ENCODE measurements at places on chromosomes 7 and 10.

DNA sequence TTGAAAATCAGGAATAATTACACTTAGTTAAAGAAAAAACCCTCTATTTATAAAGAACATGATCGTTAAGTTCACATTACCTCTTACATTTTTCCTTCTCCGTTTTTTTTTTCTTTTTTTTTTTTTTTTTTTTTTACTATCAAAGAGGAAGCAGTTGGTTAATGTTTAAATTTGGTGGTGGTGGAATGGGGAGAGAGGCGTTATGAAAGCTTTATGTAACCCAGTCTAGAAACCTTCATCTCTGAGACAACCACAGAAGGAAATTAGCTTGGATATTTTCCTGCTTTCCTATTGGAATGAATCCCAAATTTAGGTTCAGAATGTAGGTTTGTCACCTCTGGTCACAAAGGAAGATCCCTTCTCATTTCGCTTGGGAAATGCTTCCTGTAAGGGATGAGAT is 31.5 kb upstream of the LHFPL3 start:
- no peak for DNase-seq

- DNase-seq: no peak
Observed at GRCh38 chr7:128014811-128015210, 16.4 kb downstream of the LRRC4 start.

GRCh38 chr10:93468461-93469213 is 13.5 kb downstream of the MYOF start:
- DNase-seq: no peak

DNA sequence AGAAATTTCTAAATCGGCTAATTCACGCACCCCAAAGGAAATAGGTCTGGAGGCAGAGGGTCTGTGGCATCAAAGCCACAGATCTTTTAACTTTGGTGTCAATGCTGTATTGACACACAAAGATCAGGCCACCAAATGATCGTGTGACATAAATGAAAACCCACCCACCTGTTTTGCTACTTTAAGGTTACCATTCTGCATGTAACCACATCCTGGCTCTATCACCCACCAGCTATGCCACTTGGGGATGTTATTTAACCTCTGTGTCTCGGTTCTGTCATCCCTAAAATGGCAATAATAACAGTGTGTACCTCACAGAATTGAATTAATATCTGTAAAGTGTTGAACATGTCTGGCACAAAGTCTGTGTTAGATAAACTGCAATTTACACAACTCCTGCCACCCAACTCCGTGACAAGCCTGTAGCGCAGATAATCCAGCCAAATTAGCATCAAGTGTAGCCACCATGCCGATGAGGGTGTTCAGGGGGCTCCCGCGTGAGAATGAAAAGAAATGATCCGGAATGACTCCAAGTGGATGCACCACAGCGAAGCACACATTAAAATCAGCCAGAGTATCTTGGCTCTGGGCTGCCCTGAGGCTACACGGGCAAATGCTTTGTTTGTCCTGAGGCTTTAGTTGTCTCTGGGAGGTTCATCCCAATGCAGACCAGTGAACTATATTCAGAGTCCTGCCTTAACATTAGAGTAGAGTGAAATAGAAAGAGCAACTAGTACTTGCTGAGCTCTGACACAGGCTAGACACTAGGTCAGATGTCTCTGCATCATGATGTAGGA is 158.4 kb upstream of the NEBL start:
- DNase-seq: no peak

GRCh38 chr10:87545783-87546182 is 41.1 kb downstream of the MINPP1 start:
- DNase-seq: no peak

GRCh38 chr7:133234961-133235875 is 17.7 kb upstream of the EXOC4 start:
- no peak for DNase-seq

GRCh38 chr7:70712942-70713341 is 419.0 kb upstream of the GALNT17 start:
- DNase-seq: no peak

- no peak for DNase-seq
Observed at GRCh38 chr10:10785627-10786026, 232.0 kb upstream of the CELF2 start.

- DNase-seq: no peak
Observed at GRCh38 chr7:150313870-150314269, 9.3 kb upstream of the LRRC61 start.

DNA sequence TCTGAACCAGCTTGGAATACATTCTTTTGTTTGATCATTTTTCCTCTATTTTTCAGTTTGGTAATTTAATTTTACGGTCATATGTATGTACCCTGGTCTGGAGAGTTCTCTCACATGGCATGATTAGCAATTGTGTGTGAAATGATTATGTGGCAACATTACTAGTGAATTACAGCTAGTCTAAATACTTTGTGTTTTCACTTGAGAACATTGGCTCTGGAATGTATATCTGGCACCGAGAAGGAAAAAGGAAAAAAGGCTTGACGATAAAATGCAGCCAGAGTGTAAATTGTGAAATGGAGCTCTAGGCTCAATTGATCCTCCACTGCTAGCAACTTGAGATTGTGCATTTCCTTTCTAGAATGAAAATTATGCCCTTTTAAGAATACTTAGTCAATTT is 397.2 kb downstream of the EXOC4 start:
- no peak for DNase-seq

DNA sequence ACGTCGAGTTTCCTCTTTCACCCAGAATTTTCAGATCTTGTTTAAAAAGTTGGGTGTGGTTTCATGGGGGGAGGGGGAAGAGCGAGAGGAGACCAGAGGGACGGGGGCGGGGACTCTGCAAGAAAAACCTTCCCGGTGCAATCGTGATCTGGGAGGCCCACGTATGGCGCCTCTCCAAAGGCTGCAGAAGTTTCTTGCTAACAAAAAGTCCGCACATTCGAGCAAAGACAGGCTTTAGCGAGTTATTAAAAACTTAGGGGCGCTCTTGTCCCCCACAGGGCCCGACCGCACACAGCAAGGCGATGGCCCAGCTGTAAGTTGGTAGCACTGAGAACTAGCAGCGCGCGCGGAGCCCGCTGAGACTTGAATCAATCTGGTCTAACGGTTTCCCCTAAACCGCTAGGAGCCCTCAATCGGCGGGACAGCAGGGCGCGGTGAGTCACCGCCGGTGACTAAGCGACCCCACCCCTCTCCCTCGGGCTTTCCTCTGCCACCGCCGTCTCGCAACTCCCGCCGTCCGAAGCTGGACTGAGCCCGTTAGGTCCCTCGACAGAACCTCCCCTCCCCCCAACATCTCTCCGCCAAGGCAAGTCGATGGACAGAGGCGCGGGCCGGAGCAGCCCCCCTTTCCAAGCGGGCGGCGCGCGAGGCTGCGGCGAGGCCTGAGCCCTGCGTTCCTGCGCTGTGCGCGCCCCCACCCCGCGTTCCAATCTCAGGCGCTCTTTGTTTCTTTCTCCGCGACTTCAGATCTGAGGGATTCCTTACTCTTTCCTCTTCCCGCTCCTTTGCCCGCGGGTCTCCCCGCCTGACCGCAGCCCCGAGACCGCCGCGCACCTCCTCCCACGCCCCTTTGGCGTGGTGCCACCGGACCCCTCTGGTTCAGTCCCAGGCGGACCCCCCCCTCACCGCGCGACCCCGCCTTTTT is at the start of gene VIM:
TSS of gene VIM (plus strand) at position 151 of the 925 bp plus-strand sequence. CDS start 1,182 bp downstream, outside the sequence.
- DNase-seq: peak; percentile 75

GRCh38 chr7:39541511-39541910 is 24.7 kb upstream of the YAE1 start:
- no peak for DNase-seq

DNA sequence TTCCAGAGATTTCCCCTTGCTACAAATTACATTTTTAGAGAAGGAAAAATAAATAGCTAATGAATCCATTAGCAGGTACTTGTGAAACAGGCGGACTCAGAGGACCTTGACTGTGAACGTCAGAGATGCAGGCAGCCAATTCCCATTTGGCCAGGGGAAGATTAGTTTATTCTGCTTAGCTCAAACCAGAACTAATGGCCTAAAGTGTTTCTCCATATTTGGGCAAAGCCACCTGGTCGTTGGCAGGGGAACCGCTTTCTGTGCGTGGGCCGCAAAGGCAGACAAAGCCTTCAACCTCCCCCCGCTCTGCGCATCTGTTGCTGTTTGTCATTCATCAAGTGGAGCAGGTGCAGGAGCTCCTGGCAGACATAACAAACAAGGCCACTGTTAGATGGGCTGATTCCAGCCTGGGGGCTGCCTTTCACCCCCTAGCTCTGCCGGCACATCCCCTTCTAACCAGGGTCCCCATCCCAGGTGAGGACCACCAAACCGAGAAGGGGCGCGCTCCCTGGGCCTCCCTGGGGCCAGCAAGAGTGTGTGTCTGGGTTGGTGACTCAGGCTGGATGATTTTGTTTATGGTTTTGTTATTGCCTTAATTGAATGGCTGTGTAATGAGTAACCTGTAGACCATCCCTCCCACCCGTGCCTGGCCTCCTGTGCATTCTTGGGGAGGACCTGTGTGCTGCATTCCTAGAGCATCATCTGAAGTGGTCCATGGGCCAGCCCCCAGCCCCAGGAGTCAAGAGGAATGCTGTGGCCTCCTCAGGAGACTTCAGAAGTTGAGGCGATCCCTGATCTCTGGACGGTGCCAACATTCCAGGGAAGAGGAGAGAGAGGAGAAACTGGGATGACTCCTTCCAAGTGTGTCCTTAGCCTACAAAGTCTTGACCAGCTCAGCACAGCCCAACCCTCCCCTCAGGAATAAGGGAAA is 14.5 kb upstream of the CPA1 start:
- no peak for DNase-seq

DNA sequence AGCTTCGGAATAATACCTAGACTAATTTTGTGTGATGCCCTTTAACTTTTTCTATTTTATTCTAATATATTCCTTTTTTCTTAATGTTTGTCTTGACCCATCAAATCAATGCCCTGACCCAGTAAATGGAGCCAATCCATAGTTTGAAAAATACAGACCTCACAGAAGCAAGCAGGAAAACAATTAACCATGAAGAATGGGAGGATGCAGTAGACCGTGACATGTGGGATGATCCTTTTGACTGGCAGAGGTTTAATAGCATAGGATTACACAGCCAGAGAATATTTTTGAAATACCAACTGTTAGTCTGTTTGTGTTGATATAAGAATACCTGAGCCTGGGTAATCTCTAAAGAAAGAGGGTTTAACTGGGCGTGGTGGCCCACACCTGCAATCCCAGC is 142.6 kb upstream of the NEBL start:
- no peak for DNase-seq

DNA sequence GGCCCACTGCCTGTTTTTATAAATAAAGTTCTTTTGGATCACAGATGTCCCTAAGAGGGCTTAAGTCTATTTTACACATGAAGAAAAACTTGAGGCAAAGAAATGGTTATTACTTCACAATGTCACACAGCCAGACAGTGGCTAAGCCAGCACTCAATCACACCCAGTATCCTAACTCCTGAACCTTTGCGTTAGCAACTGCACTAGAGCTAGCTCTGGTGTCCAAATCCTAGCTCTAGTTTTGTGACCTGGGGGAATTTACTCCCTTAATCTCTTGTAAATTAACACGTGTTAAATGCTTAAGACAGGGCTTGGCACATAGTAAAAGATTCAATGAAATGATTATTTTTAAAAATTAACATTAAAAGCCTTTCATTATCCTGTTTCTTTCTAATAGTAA is 49.0 kb upstream of the TPK1 start:
- DNase-seq: no peak

GRCh38 chr7:47352394-47352968 is 229.4 kb downstream of the TNS3 start:
- no peak for DNase-seq

- no peak for DNase-seq
Observed at GRCh38 chr10:9198611-9199010, 1144.1 kb downstream of the GATA3 start.

DNA sequence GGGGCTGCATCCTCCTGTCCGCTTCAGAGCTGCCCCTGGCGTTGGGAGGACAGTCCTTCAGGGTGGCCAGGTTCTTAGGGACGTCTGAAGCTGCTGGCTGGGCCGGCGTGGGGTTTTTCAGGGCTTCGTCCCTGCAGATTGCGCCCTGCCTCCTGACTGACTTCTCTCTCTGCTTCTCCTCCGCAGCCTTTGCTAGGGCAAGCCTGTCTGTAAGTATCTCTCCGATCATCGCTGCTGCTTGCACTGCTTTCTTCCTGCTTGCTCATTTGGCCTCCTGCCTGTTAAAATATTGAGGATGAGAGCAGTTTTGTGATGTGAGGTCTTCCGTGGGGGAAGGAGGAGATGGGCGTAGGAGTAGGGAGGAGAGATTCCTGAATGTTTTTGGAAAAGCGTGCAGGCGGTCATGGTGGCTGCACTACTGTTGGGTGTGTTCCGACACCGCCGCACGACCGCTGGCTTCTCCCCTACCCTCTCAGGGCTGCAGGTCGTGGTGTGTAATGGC is 25.3 kb downstream of the PFKFB3 start:
- no peak for DNase-seq

DNA sequence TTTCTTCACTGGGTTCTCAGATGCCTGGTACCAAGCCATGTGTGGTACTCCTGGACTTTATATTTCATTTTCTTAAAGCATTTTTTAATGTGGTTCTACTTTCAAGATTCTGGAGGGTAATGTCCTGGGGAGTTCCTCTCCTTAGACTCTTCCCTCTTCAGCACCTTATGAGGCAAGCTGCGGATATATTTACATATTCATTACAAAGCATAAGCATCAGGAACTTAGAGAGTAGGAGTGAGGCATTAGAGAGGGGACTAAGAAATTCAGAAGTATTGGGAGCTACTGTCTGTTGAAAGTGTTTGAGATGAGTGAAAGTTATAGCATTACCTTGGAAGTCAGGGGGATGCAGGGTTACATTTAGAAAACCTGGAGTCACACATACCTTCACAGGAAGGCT is 20.8 kb downstream of the AUTS2 start:
- no peak for DNase-seq

- no peak for DNase-seq
Observed at GRCh38 chr10:114940735-114941134, 2.7 kb downstream of the TRUB1 start.

GRCh38 chr10:98858525-98858924 is 377.1 kb downstream of the HPSE2 start:
- no peak for DNase-seq

DNA sequence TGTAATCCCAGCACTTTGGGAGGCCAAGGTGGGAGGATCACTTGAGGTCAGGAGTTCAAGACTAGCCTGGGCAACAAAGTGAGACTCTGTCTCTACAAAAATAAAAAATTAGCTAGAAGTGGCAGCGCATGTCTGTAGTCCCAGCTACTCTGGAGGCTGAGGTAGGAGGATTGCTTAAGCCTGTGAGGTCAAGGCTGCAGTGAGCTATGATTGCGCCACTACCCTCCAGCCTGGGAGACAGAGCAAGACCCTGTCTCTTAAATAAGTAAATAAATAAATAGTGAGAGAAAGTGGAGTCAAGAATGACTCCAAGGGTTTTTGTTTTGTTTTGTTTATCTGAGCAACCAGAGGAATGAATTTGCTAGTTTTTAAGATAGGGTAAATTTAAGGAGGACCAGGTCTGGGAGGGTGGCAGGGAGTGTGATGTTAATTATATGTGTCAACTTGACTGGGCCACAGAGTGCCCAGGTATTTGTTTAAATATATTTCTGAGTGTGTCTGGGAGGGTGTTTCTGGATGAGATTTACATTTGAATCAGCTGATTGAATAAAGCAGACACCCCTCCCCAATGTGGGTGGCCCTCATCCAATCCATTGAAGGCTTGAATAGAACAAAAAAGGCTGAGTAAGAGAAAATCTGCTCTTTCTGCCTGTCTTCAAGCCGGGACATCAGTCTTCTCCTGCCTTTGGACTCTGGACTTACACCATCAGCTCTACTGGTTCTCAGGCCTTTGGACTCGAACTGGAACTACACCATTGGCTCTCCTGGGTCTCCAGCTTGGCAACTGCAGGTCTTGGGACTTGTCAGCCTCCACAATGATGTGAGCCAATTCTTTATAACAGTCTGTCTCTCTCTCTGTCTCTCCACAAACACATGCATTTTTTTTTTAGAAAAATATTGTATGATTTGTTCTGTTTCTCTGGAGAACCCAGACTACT is 23.5 kb downstream of the IMPDH1 start:
- DNase-seq: no peak

- DNase-seq: no peak
Observed at GRCh38 chr7:66634816-66635215, 6.1 kb downstream of the KCTD7 start.
